ENCODE measurements at places on chromosomes 5 and 9.

DNA sequence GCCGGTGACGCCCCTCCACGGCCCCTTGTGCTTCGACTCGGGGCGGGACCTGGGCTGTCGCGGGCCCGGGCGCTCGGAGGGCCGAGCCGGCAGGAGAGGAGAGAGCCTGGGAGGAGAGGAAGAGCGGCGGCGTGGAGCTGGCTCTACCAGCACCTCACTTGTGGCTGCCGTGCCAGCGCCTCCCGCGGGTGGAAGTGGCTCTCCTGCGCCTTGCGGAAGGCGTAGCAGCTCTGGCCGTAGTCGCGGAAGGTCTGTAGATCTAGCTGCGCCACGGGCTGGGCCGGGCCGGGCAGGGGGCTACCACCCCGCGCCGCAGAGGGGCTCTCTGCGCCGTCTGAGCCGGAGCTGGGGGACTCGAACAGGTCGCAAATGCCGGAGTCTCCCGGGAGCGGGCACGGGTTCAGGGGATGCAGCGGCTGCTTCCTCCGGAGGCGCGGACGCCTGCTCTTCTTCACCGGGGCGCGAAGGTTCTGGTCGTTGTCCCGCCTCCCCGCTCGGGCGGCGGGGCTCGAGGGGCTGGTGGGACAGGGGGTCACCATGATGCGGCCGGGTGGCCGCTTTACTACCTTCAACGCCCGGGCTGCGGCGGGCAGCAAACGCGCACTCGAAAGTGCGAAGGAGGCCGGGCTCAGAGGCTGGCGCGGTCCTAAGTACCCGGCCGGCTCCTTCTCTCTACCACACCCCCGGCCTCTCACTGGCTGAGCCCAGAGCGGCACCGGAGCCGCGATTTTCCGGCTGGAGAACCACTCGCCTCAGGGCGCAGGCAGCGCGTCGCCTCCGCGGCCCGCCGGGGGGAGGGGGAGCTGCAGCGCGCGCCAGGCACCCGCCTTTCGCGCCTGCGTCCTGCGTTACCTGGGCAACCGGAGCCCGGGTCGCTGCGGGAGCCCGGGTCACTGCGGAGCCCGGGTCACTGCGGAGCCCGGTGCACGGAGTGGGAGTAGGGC, at the start of gene CCNO:
TSS of gene CCNO (minus strand) at position 624 of the 944 bp plus-strand sequence. CDS start at position 539, 85 bp downstream.
- no peak for DNase-seq

DNA sequence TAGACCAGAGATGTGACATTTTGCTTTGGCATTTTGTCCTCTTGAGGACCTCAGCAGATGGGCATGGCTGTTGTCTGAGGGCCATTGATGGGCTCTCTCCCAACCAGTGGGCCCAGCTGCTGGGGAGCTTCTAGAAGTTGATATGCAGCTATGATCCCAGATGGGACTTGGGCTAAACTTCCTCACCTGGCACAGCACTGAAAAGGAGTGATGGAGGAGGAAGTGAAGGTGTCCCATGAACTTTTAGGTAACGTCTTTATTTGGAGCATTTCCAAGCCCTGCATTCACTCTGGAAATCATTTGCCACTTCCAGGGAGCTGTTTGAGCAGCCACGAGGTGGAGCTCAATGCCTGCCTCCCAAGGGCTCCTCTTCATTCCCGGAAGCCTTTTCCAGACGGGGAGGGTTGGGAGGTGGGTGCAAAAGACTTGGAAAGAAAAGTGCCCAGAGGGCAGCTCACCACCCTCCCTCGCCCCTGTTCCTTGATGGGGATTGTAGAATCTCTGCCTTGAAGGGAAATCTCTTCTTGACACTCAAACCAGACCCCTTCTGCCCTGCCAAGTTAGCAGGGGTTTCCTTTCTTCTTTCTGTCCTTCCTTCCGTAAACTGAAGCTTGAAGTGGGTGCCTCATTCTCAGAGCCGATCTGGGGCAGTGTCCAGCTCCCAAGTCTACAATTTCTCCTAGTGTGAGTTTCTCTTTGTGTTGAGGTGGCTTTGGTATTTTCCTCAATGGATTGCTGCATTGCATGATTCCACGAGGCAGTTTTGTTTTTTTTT, 18.1 kb upstream of the NEUROG1 start:
- DNase-seq = no peak

DNA sequence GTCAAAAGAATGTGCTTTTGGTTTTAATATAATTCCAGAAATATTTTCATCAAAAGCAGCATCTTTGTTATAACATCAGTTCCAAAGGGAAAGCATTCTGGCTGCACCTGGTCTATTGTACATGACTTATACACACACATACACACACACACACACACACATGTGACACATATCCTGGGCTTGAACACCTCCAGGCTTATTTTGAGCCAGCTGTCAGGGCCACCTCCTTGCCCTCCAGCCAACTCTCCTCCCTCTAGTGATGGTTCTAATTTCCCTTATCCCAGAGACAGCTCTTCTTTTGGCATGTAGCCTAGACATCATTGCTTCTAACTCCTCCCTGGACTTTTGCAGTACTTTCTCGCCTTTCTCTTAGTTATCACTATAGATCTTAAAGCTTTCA, 115.0 kb downstream of the PIK3R1 start:
- DNase-seq = no peak

- DNase-seq = no peak
Observed at GRCh38 chr5:84622461-84622860, 237.8 kb upstream of the EDIL3 start.

GRCh38 chr5:131068076-131068475, 97.0 kb downstream of the HINT1 start:
- no peak for DNase-seq

DNA sequence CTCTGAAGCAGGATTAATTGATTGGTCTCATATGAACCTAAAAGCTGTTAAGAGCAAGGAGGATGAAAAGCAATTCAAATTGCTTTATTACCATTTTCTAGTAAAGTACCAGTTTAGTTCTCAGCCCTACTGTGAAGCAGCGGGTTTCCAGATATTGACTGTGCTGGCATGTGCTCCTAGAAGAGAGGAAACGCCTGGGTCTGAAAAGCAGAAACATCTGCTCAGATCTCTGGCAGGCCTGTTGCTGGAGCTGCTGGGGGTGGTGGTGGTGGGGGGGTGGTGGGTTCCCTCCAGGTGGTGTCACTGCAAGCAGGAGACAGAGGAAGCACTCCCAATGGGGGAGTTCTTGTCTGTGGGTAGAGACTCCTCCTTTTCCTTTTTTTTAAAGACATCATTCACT, 105.5 kb upstream of the ZNF462 start:
- DNase-seq = no peak

- DNase-seq = no peak
Observed at GRCh38 chr5:31186672-31187267, 6.7 kb upstream of the CDH6 start.

- DNase-seq = no peak
Observed at GRCh38 chr9:90873422-90873821, 71.8 kb downstream of the SYK start.

DNA sequence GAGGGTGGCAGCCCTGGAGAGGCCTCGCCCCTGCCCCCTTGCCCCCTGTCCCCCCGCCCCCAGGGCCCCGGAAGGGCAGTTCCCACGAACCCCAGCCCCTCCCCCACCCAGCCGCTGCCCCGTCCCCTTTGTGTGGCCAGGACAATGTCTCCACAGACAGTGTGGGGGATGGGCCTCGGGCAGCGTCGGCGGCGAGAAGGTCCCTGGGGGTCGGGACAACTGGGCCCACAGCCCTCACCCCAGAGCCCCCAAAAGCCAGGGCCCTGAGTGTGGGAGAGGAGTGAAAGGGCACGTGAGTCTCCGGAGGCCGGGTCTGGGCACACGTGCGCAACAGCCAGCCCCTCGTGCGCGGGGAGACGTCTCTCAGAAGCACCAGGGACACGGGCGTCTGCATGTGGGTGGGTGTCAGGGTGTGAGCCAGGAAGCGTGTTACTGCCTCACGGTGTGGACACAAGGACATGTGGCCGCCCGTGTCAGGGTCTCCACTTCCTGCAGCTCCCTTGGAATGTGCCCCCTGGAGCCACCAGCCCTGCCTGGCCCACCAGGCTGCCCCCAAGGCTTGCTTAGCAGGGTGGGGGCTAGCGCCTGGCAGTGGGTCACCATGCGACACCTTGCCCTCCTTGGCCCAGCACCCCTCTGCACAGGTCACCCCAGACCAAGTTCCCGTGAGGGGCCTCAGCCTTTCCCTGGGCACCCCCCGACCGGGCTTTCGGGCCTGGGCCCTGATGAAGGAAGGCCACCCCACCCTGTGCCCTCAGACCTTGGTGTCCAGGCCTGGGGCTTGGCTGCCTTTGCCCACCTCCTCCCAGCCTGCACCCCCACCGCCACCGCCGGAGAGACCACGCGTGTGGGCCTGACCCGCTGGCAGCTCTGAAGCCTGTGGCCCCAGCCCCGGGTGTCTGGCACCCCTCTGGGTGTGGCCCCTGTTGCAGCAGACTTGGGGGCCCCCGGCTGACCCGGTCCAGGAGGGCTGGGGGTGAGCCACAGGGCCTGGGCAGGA, 12.8 kb upstream of the NRARP start:
- no peak for DNase-seq

- DNase-seq = no peak
Observed at GRCh38 chr5:172632346-172633092, 8.5 kb upstream of the NEURL1B start.

GRCh38 chr9:105950894-105951293, 256.6 kb downstream of the TMEM38B start:
- peak; percentile 44 for DNase-seq

DNA sequence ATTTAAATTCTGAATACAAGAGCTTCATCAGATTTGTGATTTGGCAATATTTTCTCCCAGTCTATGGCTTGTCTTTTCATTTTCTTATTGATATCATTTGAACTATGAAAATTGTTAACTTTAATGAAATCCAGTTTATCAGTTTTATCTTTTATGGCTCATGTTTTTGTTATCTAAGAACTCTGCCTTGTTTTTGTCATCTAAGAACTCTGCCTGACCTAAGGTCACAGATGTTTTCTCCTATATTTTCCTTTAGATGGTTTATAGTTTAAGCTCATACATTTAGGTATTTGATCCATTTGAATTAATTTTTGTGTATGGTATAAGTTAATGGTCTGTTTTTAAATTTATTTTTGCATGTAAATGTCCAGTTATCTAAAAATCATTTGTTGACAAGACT, 52.9 kb downstream of the NIPBL start:
- no peak for DNase-seq

DNA sequence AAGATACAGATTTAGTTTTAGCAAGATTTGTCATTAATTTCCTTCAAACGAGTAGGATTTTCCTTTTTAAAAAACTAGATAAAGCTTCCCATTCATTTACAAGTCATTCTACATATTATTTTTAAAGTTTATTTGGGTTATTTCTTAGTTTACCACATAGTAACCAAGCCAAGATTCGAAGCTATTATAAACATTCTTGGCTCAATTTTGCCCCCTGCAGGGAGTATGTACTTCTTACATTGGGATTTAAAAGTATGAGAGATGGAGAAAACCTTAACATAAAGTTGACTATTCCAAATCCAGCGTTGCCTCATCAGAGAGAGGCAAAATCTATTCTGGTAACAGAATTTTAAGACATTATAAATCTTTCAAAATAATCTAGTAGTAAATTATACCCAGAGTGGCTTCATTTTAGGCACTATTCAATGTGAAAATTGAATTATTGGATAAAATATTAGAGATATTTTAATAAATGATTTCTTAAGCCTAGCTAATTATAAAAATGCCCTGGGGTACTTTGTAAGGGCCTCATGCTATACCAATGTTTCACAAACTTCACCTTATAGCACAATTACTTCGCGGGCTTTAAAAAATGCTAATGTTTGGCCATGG, 39.1 kb downstream of the FBN2 start:
- no peak for DNase-seq

DNA sequence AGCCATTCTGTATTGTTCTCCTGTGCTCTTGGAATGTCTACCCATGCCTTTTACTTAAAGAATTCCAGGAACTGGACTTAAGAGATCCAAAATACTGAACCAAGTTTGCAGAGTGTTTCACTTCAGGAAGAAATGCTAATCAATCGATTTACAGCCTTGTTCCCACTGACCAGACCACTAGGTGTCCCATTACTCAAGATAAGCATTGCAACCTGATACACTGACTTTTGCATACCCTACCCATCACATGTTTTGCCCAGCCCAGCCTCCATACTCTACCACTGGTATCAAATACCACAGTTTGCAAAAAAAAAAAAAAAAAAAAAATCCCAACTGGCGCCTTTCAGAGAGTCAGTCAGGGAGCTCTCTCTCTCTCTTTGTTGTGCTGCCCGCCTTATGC, 550.8 kb downstream of the CDH9 start:
- DNase-seq = no peak

GRCh38 chr5:176624938-176625337, 5.4 kb downstream of the SNCB start:
- no peak for DNase-seq

GRCh38 chr5:150642991-150643710, 2.7 kb downstream of the SYNPO start:
- no peak for DNase-seq

GRCh38 chr5:179313849-179314521, 31.3 kb downstream of the ADAMTS2 start:
- DNase-seq = peak; percentile 32

- DNase-seq = no peak
Observed at GRCh38 chr5:77946381-77947040, 170.4 kb upstream of the TBCA start.

DNA sequence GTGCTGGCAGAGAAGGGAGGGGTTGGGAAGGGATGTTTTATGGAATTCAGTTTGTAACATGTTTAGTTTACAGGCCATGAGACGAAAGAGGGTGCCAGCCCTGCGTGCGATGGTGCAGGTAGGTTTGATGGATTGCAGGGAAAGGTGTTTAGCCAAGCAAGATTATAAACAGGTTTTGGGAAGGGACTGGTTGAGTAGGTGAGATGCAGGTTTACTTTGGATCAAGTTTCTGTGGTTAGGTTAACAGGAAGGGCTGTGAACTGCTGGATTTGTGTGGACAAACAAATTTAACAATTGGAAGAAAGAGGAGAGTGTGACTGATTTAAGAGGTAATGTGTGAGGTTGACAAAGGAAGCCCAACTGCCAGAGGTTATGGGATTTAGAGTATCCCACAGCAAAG, 32.6 kb upstream of the GPX3 start:
- DNase-seq = no peak

DNA sequence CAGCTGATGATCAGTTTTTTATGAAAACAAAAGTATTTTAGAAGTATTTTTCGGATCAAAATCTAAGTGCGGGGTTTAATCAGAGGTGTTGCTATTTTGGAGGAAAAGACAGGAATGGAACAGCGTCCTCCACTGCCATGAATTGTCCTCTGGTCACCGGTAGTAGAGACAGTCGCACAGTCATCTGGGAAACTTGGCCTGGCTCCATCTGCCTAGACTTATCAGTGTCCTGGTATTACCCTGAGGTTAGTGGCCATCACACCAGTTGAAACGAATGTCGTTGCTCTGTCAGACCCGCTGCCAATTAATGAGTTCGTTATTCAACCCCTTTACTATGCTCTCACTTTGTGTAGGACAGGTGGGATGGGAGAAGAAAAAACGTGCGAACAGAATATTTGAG, 8.2 kb downstream of the TLX3 start:
- no peak for DNase-seq

- no peak for DNase-seq
Observed at GRCh38 chr9:91522481-91522880, 98.8 kb upstream of the NFIL3 start.

- DNase-seq = no peak
Observed at GRCh38 chr5:123545506-123545905, 33.5 kb downstream of the CSNK1G3 start.

All from natural killer cell treated with Interleukin-12 subunit alpha and Interleukin-12 subunit beta and Interleukin-15 and Interleukin-18, amount 100 ng/mL, for 72 hours (primary cell).